Ovary (tissue), 10 donors: ENCODE measurements at places on chromosomes 2 and 18. TPM values are rescaled to one million over a fixed set of nuclear protein-coding genes. Genes with fewer than 3 reads are reported as not detected.

GRCh38 chr18:68564961-68565360, 149.9 kb downstream of the TMX3 start:
- no peak for DNase-seq

- no peak for DNase-seq
These were observed 116.0 kb upstream of the TEX51 start for GRCh38 chr2:126782648-126783047.

GRCh38 chr2:40292291-40292690, 159.6 kb downstream of the SLC8A1 start:
- no peak for DNase-seq

FMNL2 gene
- total RNA-seq: 30.3 TPM
